ENCODE measurements at places on chromosomes 4 and X. TPM values are rescaled to one million over a fixed set of nuclear protein-coding genes. Genes with fewer than 3 reads are reported as not detected.

- no peak for DNase-seq
These were observed 5.1 kb downstream of the TIMP1 start for GRCh38 chrX:47587091-47587891.

GRCh38 chrX:2402361-2402690 is 98.5 kb downstream of the DHRSX start:
- no peak for DNase-seq

FAM9B gene
- polyA plus RNA-seq: not detected

GRXCR1 gene
- polyA plus RNA-seq: not detected

TLR8 gene
- polyA plus RNA-seq: 0.36 TPM

- DNase-seq: no peak
These were observed 16.3 kb upstream of the IDS start for GRCh38 chrX:149521438-149521837.

DNA sequence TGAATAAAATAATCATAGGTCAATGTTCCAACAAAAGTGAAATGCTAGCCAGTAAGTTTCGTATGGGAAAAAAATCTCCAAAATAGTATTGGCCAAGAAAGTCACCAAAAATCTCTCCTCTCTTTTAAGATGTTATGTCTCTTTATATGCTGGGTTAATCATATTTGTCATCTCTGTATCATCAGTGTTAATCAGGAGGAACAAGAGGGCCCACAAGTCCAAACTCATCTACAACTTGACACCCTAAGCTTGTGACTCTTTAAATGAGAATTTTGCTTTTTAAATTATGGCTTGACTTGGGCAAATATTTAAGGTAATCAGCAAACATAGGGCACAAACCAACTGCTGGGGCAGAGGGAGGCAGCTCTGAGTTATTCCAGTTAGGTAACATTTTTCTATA is 75.5 kb downstream of the AMMECR1 start:
- DNase-seq: no peak

DNA sequence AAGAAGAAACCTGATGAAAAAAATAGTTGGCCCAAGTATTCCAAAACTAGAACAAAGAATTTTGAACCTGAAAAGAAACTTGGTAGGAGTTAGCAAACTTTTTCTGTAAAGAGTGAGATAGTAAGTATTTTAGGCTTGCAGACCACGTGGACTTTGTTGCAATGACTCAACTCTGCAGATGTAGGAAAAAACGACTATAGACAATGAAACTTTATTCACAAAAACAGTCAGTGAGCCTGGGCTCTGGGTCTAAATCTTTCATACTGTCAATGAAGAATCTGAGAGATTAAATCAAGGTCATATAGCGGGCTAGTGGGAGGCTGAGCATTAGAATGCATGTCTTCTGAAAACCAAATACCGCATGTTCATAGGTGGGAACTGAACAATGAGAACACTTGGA is 23.0 kb downstream of the SH3D19 start:
- DNase-seq: no peak

CDKL5 gene
- polyA plus RNA-seq: 3.5 TPM

ATP6AP1 gene
- 69.4 TPM for polyA plus RNA-seq

GRCh38 chrX:150533863-150534262 is 34.6 kb upstream of the MTM1 start:
- DNase-seq: no peak

TLR1 gene
- polyA plus RNA-seq: 2.7 TPM

DNA sequence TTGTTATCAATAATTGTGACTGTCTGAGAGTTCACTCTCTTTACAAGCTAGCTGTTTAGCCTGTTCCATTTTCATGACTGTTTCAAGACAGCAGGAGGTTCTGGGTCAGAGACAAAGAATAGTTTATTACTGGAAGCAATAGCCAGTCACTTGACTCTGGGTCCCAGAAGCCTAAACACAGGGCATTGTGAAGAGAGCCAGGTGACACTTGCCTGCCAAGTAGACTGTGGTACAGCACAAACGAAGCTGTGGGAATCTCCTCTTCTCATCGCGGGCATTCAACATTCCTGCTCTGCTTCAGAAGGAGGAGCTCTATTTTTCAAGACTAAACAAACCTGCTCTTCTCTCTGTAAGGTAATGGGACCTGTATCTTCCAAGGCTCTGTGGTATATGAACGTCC is 485.1 kb downstream of the TRIML1 start:
- DNase-seq: no peak

NEUROG2 gene
- not detected for polyA plus RNA-seq

GRCh38 chr4:172232966-172233365 is 419.8 kb downstream of the GALNTL6 start:
- no peak for DNase-seq

SMS gene
- 70.8 TPM for polyA plus RNA-seq

GRCh38 chr4:87037671-87038334 is 103.0 kb downstream of the AFF1 start:
- peak; percentile 53 for DNase-seq

GRCh38 chr4:157447195-157447594 is 226.7 kb downstream of the GRIA2 start:
- DNase-seq: no peak

DNA sequence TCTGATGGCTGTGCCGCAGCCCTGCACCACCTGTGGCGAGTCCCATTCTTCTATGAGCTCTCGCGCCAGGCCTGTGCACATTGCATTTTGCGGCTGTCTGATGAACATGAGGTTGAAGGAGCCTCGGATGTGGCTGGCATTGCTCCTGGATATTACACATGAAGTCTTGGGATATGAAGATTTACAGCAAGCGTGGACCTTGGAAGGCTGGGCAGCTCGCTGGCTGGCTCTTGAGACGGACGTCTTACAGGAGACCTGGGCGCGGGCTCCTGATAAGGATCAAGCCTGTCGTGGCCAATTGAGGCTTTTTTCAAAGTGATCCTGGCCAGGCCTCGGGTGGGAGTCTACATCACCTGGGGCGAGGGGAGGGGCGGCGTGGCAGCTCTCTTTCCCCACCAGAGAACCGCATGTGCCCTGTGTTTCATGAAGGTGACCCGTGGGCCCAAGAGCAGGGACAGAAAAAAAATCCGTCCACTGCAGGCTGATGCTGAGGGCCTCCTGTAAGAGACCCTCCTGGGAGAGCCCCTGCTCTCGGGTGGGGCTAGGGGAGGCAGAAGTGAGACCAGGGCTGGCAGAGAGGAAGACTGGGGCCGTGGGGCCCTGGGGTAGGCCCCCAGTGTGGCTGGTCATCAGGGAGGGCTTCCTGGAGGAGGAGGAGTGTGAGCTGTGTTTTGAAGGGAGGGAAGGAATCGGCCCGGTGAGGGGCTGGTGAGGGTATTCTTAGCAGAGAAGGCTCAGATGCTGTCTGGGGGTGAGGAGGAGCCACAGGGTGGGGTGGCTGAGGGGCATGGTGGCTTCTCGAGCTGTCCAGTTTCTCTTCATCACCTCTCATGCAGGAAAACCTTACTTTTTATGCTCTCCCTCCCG is 23.6 kb downstream of the CPZ start:
- no peak for DNase-seq

- DNase-seq: peak; percentile 11
These were observed 36.8 kb downstream of the FABP2 start for GRCh38 chr4:119284876-119285780.

GRCh38 chr4:11049001-11049400 is 364.4 kb upstream of the CLNK start:
- peak; percentile 38 for DNase-seq

GRCh38 chr4:169604903-169605331 is 7.5 kb downstream of the NEK1 start:
- no peak for DNase-seq

DNA sequence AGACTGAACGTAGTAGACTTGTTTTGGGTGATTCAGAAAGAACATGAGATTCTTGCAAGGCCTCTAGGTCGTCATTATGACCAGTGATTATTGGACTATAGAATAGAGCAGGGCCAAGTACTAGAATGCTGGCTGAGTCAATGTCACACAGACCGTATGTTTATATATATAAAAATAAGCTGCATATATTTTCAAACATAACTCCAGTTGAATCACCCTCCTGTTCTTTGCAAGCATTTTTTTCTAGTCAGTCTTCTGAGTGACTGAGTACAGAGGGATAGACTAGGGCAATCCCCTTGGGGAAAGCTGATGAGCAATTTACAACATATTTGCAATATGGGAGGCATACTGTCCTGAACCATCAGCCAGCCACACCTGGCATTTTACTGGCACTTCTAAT is 48.4 kb upstream of the PRPS1 start:
- DNase-seq: no peak

DNA sequence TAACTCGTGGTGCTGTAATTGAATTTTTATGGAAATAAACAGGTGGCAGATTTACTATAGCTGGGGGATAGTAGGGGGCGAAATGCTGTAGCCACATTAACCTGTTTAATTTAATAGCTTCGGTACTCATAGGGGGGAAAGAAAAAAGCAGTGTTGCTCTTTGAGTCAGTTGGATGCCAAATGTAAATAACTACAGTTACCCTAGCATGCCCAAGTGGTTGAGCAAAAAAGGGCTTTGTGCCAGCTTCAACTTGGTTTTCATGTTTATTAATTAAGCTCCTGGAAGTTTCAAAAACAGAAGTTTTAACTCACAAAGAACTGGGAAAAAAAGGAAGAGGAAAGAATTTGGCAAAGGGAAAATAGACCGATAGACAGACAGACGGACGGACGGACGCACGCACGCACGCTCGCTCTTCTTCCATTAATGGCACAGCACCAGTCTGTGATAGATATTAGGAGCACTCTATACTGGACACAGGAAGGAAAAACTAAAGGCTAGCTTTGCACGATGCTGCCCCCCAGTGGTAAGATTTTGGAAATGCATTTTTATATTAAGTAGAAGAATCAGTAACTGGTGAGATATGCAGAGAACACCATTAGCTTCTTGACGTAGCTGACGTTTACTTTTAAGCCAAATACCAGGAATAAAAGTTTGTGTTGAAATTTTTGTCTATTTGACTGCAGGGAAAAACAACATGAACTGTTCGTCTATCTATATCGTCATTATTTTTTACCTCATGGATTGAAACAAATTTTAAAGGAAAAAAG is 151.8 kb downstream of the SLC7A11 start:
- peak; percentile 89 for DNase-seq

STPG2 gene
- polyA plus RNA-seq: not detected

DNA sequence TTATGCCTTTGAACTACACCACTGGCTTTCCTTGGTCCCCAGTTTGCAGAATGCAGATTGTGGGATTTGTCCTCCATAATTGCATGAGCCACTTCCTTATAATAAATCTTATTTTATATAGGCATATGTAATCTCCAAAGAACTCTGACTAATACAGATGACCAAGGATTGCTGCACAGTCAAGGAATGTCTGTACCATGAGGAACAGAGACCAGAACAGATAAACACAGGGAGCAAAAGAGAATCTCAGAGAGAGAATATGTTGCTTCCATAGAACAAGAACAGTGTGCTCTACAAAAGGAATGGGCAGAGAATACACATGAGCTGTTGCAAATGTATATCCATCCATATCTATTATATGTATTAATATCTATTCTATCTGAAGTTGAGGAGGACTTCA is 111.1 kb downstream of the ADRA2C start:
- DNase-seq: no peak
